ENCODE measurements at places on chromosomes 7 and 10.

- DNase-seq: no peak
Observed at GRCh38 chr7:98168904-98169621, 42.2 kb upstream of the BHLHA15 start.

GRCh38 chr7:381211-382042, 91.5 kb downstream of the FOXL3 start:
- peak; percentile 57 for DNase-seq

DNA sequence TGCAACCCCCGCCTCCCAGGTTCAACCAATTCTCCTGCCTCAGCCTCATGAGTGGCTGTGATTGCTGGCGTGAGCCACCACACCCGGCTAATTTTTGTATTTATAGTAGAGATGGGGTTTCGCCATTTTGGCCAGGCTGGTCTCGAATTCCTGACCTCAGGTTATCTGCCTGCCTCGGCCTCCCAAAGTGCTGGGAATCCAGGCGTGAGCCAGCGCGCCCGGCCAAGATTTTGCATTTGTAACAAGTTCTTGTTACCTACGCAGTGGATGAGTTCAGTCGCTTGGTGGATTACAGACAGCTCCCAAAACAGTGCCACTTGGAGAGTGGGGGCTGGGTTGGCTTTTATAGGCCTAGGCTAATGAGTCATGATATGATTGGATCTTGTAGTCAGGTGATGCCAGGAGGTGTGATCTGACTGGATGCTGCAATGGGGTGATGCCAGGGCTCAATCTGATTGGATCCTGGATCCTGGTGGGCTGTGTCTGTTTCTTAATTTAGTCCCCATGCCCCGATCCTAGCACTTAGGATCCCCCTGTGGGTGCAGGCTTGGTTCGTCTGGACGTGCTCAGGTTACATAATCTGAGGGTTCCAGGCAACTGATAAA, 20.3 kb downstream of the SBDS start:
- no peak for DNase-seq

GRCh38 chr10:12195281-12195602, 449 bp downstream of the NUDT5 start:
- no peak for DNase-seq

DNA sequence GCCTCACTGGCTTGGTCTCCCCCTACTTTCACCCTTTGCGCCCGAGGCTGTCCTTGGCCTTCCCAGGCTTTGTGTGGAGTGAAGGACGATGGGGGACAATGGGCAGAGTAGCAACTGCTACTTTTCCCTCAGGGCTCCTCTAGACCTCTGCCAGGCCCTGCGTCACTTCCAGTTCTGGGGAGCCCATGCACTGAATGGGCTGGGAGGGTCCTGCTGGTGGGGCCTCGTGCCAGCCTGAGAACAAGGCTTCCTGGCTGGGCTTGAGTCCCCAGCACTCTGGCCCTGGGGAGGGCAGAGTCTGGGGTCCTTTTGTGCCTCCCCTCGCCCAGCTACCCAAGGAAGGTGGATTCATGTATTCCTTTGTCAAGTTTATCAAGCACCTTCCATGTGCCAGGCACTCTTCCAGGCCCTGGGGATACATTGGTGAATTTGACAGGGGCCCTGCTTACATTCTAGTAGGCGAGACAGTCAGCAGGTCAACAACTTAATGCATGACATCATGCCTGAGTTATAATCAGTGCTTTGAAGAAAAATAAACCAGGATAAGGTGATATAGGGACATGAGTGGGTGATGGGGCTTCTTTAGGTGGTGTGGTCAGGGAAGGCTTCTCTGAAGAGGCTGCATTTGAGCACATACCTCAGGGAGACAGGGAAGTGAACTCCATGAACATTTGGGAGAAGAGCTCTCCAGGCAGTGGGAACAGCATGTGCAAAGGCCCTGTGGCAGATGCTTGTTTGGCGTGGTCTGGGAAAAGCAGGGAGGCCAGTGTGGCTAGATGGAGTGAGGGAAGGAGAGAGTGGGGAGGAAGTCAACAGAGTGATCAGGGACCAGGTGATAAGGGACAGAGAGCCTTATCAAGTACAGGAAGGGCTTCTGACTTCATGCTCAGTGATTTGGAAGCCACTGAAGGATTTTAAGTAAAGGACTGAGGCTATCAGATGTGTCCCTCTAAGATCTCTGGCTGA, 14.1 kb downstream of the ZMIZ1 start:
- DNase-seq: no peak

- no peak for DNase-seq
Observed at GRCh38 chr10:130519791-130520190, 383.6 kb downstream of the GLRX3 start.

- no peak for DNase-seq
Observed at GRCh38 chr10:28906011-28906411, 228.7 kb downstream of the BAMBI start.

- no peak for DNase-seq
Observed at GRCh38 chr10:72219235-72219814, 3.2 kb upstream of the ASCC1 start.
